HT-29 (cell line): ENCODE measurements at places on chromosomes 6 and 20. TPM values are rescaled to one million over a fixed set of nuclear protein-coding genes. Genes with fewer than 3 reads are reported as not detected.

DNA sequence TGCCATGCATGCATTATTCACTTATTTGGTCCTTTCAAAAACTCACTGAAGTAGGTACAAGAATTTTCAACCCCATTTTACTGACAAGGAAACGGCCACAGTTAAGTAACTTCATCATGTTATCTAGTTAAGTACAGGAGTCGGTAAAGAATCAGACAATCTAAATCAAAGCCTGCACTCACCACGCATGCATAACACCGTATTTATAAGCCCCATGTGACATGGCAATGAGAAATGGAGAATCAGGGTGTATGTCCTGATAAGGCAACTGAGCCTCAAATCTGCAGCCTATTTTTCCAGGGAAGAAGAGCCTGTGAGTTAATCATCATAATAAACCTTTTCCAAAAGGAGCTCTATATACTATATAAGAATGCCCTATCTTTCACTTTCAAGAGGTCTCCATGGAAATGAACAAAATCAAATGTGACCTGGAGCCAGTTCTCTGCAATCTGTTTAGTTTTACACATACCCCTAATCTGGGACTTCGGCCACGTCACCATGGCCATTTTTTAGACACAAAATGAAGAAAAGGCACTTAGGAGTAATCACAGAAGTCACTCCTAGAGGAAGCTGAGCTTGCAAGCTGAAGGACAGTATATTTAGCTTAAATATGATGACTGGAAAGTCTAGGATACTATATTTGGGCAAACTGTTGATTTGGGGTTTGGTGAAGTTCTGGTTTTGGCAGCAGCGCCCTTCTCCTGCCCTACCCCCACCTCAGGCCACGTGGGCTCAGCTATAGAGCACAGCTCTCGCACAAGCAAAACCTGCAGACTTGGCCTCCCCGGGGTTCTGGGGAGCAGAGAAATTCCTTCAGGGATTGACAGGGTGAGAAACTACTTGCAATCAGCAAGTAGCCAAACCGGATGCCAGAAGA lies 19.2 kb downstream of the TRAM2 start:
- no peak for DNase-seq

C6orf15 gene
- total RNA-seq, result 0.13 and 0.33 TPM in 2 replicates

GRCh38 chr6:39102821-39103136 lies 12.2 kb downstream of the SAYSD1 start:
- no peak for DNase-seq

- no peak for DNase-seq
Measured at GRCh38 chr6:145865595-145865994, 51.0 kb upstream of the FBXO30 start.

GRCh38 chr6:83008626-83009025 lies 57.0 kb downstream of the UBE3D start:
- DNase-seq, result no peak

DNA sequence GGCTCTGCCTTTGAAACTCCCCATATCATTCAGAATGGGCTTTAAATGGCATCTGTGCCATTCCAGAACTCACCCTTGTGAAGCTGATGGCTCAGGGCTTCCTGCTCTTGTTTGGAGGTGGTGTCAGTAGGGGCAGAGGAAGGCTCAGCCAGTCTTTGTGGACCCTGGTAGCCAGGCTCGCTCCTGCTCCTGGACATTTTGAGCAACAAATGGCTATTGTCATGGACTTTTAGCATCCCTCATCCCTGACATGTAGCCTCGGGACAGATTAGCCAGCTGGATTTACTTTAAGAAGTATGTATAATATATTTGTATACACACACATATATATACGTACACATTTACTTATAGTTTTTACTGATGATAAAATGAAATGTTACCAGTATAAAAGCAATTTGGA lies 104.1 kb downstream of the UST start:
- no peak for DNase-seq

DNA sequence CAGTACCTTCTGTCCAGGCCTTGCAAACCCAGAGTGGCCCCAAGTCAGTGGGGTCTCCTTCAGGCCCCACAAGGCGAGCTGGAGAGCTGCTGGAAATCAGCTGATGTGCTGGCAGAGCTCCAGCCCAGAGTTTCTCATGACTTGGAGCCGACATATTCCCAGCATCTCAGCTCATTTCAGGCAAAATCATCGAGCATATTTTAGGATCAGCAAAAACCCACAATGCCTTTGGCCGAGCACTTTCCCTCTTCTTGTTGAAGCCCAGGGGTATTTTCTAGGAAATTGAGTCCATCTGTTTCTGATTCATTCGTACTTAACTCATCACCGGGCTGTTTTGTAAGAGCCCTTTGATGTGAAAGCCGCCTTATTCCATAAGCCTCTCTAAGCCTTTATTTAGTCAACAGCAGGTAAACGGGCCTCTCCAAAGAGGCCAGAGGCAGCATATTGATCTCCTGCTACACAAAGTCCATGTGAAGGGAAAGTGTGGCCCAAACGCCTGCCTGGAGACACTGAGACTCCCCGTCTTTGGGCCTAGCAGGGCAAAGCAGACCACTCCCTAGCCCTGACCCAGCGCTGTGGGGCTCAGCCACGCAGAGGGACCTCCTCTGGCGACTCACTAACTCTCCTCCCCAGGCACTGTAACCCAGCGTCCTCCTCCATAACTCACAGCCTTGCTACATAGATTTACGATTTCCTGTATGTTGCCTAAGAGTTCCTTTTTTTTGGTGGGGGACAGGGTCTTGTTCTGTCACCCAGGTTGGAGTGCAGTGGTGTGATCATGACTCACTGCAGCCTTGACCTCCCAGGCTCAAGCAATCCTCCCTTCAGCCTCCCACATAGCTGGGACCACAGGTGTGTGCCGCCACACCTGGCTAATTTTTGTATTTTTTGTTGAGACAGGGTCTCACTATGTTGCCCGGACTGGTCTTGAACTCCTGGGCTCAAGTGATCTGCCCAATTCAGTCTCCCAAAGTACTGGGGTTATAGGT lies 12.1 kb upstream of the C20orf203 start:
- no peak for DNase-seq

- no peak for DNase-seq
Measured at GRCh38 chr20:658202-658601, 5.2 kb upstream of the SRXN1 start.

GRCh38 chr6:11773013-11773412 lies 5.6 kb downstream of the ADTRP start:
- DNase-seq, result no peak

DNA sequence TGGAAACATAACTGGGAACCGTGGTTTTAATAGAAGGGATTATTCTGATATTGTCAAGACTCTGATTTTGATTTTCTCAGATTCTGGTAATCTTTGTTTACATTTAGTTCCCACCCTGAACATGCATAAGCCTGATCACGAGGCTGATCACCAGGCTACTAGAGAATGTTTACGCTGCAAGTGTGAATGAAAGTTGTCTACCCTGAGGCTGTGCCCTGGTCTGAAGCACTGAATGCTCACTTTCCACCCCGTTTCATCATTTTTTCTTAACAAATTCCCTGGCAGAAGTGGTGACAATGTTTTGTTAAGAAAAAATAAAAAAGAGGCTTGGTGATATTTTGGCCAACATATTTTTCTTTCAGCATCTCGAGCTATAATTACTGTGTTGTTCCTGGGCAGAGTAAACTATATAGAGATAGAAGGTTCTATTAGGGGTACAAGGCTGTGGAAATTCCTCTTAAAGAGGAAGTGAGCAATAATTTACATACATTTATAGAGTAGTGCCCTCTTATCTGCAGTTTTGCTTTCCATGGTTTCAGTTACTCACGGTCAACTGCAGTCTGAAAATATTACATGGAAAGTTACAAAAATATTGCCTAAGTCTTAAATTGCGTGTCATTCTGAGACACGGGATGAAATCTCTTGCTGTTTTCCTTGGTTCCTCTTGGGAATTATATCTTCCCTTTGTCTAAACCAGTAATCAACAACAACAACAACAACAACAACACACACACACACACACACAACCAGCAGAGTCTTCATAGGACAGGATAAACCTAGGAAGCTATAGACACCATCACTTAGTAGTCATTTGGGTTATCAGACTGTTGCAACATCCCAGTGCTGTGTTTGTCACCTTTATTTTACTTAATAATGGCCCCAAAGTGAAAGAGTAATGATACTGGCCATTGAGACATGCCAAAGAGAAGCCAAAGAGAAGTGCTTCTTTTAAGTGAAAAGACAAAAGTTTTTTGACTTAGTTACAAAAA lies 566.6 kb upstream of the CITED2 start:
- DNase-seq, result no peak

- no peak for DNase-seq
Measured at GRCh38 chr20:1565461-1565860, 8.0 kb upstream of the SIRPD start.

TFAP2D gene
- total RNA-seq, result not detected in 2 replicates

DNA sequence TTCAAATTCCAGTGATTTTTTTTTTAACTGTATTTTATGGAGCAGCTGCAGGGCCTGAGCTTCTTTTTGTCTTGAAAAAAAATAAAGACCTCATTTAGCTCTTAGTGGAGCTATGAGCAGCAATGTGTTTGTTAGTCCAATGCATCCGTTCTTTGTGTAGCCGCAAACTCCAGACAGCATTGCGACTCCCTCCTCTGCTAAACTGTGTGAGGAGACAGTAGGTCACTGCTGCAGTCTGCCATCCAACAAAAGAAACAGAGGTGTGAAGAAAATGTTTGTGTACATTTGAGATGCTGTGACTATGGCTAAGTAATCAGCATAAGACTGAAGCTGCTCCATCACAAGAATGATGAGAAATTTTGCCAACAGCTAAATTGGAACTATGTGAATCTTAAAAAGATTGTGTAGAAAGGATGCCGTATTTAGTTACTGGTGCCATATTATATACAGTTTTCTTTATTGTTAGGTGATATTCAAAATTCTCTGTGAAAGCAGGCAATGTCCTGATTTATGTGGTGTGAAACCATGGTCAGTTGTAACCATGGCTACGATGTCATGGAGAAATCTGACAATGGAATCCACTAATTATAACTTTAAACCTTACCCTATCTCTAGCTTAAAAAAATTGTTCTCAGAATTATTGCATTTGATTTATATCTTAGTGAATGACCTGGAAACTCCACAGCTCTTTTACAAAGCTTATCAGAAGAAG lies 428.8 kb upstream of the EPHA7 start:
- no peak for DNase-seq

CRISP2 gene
- not detected in 2 replicates for total RNA-seq

- DNase-seq, result no peak
Measured at GRCh38 chr6:146892613-146893401, 294.0 kb downstream of the ADGB start.

GRCh38 chr6:161369339-161369738 lies 95.5 kb upstream of the AGPAT4 start:
- peak; percentile 45 for DNase-seq

GRCh38 chr6:6771964-6772363 lies 183.4 kb downstream of the LY86 start:
- DNase-seq, result no peak

GRCh38 chr6:106746652-106747051 lies 117.3 kb downstream of the QRSL1 start:
- peak; percentile 50 for DNase-seq

CST5 gene
- not detected in 2 replicates for total RNA-seq

DNA sequence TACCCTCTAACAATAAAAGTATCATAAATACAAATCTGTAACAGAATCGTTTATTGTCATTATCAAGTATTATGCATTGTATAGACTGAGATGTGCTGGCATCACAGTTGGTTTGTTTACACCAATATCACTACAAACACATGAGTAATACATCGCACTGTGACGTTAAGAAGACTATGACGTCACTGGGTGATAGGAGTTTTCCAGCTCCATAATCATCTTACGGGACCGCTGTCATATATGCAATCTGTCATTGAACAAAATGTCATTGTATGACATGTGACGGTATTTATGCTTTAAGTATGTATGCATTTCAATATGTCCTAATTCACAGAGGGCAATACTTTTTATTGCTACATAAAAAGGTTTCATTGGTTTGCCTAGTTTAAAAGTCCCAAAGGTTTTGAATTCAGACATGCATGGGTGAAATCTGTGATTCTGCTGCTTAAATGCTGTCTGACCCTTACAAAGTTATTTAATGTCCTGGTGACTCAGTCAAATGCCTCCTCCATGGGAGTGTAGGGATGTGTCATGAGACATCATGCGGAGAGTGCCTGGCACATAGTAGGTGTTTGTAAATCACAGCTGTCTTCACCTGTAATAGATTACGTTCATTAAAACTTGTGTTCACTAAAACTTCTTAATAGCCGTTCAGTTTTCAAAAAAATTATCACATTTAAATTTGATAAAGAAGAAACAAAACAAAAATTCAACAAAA lies 160.7 kb upstream of the PDE10A start:
- no peak for DNase-seq
